ENCODE measurements at places on chromosomes 4 and X. TPM values are rescaled to one million over a fixed set of nuclear protein-coding genes. Genes with fewer than 3 reads are reported as not detected.

Gene MED28
- 24.0 TPM for total RNA-seq

- H3K4me3 ChIP-seq: no peak overlapping the region
- H3K27ac ChIP-seq: no peak overlapping the region
- no peaks in the 10 kb centered on the region for H3K36me3 ChIP-seq
- no peak for DNase-seq
Measured at GRCh38 chrX:104126856-104127255, 14.5 kb downstream of the ZCCHC18 start.

Gene FNIP2
- 37.3 TPM for total RNA-seq

DNA sequence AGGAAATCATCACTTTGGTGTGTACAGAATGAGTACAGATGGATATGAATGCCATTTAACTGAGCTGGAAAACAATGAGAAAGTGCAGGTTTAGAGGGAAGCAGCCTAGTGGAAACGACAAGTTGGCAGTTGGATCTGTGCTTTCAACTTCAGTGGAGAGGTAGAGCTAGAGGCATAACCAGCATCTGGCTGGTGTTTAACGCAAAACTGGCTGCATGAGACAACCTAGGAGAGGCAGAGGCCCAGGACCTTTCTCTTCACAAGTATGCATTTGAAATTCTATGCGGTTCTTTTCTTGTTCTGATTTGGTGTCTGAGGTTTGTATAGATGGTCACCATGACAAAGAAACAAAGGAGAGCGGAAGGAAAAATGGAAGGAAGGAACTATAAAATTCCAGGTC lies 63.1 kb downstream of the ANXA5 start:
- no peaks in the 10 kb centered on the region for H3K27me3 ChIP-seq
- no peaks in the 10 kb centered on the region for H3K36me3 ChIP-seq
- H3K27ac ChIP-seq: no peak overlapping the region
- H3K4me3 ChIP-seq: no peak overlapping the region
- no peak for DNase-seq
- no peaks in the 10 kb centered on the region for H3K4me1 ChIP-seq

Gene TMPRSS11B
- not detected for total RNA-seq

DNA sequence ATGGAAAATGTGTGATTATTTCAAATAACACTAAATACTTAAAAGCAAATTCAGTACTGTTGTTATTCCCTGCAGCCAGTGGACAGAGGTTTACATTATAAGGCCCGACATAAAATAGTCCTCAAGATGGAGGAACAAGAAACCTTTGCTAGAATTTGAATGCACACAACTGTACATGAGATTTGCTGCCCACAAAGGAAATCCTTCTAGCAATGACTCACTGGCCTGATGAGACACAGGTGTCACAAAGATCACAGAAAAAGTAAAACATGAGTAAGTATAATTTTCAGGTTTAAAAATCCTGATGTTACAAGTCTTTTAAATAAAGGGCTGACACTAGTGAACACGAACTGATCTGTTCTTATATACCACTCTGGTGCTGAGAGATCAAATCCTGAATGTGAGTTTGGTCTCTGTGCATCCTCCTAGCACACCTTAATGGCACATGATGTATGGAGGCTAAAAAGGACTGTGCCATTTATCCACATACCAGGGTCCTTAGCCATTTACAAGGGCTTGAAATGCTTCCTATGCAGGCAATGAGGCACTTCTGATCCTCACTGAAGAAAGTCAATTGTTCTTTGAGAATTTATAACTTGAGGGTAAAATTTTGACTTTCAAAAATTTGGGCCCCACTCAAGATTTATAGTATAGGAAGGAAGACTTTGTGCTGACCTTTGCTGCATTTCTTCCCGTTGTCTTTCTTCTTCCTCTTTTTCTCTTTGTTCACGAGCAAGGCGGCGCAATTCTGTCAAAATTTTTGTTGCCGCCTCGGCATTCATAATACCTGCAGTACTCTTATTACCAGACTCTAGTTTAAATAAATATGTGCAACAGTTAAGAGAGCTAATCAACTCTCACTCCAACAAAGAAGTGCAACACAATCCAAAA lies 23.0 kb downstream of the MAP7D3 start:
- no peaks in the 10 kb centered on the region for H3K4me1 ChIP-seq
- no peak overlapping the region for H3K4me3 ChIP-seq
- DNase-seq: no peak
- no peaks in the 10 kb centered on the region for H3K36me3 ChIP-seq
- H3K27me3 ChIP-seq: no peaks in the 10 kb centered on the region

DNA sequence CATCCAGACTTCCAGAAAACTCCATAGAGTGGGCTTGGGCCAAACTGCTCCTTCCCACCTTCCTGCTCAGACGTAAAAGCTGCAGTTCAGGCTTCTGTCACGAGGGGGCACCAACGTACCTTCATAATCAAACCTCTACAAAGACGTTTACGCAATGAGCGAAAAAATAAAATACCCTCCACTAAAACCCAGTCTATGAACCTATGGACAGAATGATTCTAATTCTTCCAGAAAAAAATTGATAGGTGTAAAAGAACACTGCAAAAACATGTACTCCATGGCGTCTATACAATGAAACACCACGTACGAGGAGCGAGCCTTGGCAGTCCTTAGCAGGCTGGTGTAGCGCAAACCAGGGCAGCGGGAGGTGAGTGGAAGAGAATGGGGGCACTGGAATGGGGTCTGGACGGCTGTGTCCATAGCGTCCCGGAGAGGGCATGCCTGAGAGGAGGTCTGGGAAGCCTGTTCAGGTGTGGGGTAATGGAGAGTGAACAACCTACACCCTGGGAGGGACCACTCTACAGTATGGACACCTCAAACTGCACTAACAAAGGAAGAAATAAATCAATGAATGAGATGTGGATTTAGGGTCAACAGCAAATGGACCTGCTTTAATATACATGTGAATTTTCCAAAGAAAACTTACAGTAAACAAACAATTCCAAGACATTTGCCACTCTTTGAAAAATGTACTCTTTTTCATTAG lies 14.4 kb upstream of the RAB40A start:
- H3K36me3 ChIP-seq: no peaks in the 10 kb centered on the region
- peak overlapping the region; percentile 23 for H3K27ac ChIP-seq

- no peaks in the 10 kb centered on the region for H3K27me3 ChIP-seq
- no peak overlapping the region for H3K4me3 ChIP-seq
- no peaks in the 10 kb centered on the region for H3K36me3 ChIP-seq
- no peak overlapping the region for H3K27ac ChIP-seq
- DNase-seq: no peak
Measured at GRCh38 chrX:23525531-23525930, 141.8 kb upstream of the PRDX4 start.

Gene IGSF1
- 0.49 TPM for total RNA-seq

Gene MND1
- total RNA-seq: 2.4 TPM

Gene LGI2
- total RNA-seq: 4.4 TPM

- H3K4me3 ChIP-seq: no peak overlapping the region
- no peak overlapping the region for H3K27ac ChIP-seq
- DNase-seq: no peak
- no peaks in the 10 kb centered on the region for H3K36me3 ChIP-seq
- H3K27me3 ChIP-seq: no peaks in the 10 kb centered on the region
- H3K4me1 ChIP-seq: no peaks in the 10 kb centered on the region
Measured at GRCh38 chrX:72358313-72358712, 52.6 kb upstream of the CITED1 start.

Gene CLIC2
- 28.2 TPM for total RNA-seq

Gene ACE2
- 2.1 TPM for total RNA-seq

- no peak for DNase-seq
- no peaks in the 10 kb centered on the region for H3K36me3 ChIP-seq
- H3K27me3 ChIP-seq: no peaks in the 10 kb centered on the region
- H3K4me3 ChIP-seq: no peak overlapping the region
- no peak overlapping the region for H3K27ac ChIP-seq
- no peaks in the 10 kb centered on the region for H3K4me1 ChIP-seq
Measured at GRCh38 chr4:159390648-159391047, 287.8 kb downstream of the RAPGEF2 start.

Gene CT55
- total RNA-seq: not detected

DNA sequence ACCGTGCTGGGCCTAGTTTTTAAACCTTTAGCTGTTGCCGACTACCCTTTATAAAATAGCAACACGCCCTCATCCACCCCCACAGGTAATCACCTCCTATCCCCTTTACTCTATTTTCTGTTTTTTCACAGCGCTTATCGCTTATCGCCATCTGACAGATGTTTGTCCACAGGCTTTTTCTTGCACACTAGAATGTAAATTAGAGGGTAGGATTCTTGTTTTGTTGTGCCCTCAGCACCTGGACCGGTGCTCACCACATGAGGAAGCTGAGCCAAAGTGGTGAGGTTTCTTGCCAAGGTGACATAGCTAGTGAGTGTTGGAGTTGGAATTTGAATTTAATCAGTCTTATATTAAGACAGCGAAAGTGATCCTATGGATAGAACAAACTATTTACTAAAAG lies 2.9 kb upstream of the RBBP7 start:
- DNase-seq: no peak
- H3K36me3 ChIP-seq: no peaks in the 10 kb centered on the region
- no peaks in the 10 kb centered on the region for H3K4me1 ChIP-seq
- no peaks in the 10 kb centered on the region for H3K27me3 ChIP-seq

DNA sequence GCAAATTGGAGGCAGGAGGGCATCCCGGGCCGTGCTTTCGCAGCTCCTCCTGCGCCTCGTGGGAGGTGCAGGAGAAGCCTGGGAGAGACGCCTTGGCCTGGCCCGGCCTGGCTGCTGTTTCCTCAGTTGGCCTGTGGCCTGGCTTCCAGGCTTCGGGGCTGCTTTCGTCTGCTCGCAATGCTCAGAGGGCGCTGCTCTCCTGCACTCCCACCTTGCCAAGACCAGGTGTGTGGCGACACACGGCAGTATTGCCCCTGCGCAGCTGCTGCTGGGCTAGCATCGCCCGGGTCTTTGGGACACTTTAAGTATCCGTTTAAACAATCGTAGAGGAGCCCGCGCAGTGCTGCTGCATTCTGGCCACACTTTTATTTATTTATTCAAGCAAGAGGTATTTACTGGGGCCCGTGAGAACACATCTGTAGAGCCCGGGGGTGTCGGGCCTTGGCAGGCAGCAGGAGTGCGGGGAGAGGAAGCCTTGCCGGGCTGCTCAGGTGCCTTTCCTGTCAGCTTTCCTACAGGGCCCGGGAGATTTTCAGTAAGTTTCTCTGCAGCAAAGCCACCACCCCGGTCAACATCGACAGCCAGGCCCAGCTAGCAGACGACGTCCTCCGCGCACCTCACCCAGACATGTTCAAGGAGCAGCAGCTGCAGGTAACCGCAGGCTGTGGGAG lies 26.2 kb upstream of the HGFAC start:
- DNase-seq: peak; percentile 43
- H3K4me3 ChIP-seq: no peak overlapping the region
- no peak overlapping the region for H3K27ac ChIP-seq
- no peaks in the 10 kb centered on the region for H3K27me3 ChIP-seq

DNA sequence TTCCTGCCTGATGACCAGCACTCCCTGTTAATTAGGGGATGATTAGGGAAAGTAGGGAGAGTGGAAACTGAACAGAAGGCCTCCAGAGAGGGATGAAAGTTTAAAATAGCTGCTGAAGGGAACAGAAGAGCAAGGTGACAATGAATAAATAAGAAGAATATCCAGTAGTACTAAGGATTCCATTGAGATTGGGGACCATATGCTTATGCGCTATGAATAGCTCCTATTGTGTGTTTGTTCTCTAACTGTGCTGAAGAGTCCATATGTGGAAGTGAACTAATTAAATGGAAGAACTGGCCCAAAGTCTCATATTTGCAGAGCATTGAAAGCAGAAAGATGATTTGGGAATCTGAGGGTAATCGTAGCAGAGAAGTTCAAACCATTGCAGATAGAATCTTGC lies 137.0 kb downstream of the PRSS12 start:
- no peaks in the 10 kb centered on the region for H3K4me1 ChIP-seq
- no peaks in the 10 kb centered on the region for H3K27me3 ChIP-seq
- no peak for DNase-seq
- H3K4me3 ChIP-seq: no peak overlapping the region
- no peak overlapping the region for H3K27ac ChIP-seq
